ENCODE measurements at places on chromosomes 4 and X.
A peak's percentile ranks its signal among the peaks of the same experiment; 100 is the strongest.

- no peak for DNase-seq
Observed at GRCh38 chrX:109389917-109390316, 92.0 kb downstream of the GUCY2F start.

DNA sequence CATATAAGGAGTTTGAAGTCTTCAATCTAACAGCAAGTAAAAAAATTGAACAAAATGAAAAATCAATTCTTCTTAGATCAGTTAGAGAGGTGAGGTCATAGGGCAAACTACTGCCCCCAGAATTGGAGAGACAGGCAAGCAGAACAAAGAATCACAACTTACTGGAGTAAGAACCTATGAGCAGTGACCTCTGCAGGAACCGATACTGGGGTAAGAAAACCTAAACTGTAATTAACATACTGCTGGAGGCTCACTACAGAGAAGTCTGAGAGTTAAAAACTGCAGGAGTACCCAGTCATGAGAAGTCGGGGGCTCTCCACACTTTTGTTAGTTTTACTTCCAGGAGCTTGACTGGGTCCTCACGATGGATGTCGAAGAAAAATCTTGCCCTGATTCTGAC lies 16.0 kb downstream of the CLDN22 start:
- DNase-seq = no peak

- no peak for DNase-seq
Observed at GRCh38 chrX:100635989-100636320, 651 bp downstream of the TSPAN6 start.

- DNase-seq = no peak
Observed at GRCh38 chrX:82813671-82814078, 694.4 kb upstream of the POU3F4 start.

GRCh38 chr4:118318931-118319330 lies 33.9 kb downstream of the PRSS12 start:
- DNase-seq = no peak

- no peak for DNase-seq
Observed at GRCh38 chrX:54320067-54320466, 37.8 kb downstream of the WNK3 start.

- no peak for DNase-seq
Observed at GRCh38 chr4:158020176-158020575, 152.6 kb downstream of the GASK1B start.

- DNase-seq = no peak
Observed at GRCh38 chr4:41320278-41320677, 63.5 kb downstream of the UCHL1 start.

DNA sequence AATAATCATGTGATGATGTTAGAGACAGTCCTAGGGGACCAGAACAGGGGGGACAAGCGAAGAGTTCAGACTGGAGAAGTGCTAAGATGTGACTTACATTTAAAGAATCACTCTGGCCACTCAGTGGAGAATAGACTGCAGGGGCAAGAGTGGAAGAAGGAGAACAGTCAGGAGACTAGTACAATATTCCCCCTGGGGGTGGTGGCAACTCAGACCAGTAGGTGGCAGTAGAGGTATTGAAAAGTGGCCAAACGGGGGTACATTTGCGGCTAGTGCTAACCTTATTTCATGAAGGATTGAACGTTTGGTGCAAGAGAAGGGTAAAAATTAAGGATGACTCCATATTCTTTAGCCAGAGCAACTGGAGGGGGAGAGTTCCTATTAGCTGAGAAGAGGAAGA lies 2.7 kb upstream of the BMX start:
- peak; percentile 44 for DNase-seq

GRCh38 chrX:118199997-118200396 lies 83.4 kb upstream of the KLHL13 start:
- no peak for DNase-seq

GRCh38 chr4:55887594-55887993 lies 34.1 kb downstream of the EXOC1 start:
- no peak for DNase-seq

DNA sequence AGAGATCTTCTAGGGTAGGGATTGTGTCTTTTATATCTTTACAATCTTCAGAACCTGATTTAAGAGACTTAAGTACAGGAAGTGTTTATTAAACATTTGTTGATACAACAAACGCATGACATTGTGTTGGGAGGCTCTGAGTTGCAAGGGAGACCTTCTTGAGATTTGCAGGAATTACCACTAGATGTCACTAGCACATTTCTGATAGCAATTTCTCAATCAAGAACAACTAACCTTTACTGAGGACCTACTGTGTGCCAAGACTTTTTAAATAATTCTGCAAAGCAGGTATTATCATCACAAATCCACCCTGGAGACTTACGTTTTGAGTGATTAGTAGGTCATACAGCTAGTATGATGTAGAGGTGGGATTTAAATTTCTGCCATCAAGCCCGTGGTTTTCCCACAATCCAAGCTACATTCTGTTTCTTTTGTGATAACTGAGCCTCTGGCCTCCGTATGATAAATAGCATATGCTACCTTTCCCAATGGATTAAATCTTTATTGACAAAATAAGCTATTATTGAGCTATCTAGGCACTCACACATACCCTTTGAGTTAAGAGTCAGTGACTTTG lies 986.0 kb downstream of the CCSER1 start:
- no peak for DNase-seq

- DNase-seq = no peak
Observed at GRCh38 chrX:56969559-56969958, 25.8 kb downstream of the SPIN3 start.

- no peak for DNase-seq
Observed at GRCh38 chrX:110310896-110311295, 7.0 kb downstream of the AMMECR1 start.

- DNase-seq = no peak
Observed at GRCh38 chr4:71752383-71753042, 31.4 kb downstream of the GC start.

- no peak for DNase-seq
Observed at GRCh38 chrX:67893931-67894330, 350.1 kb downstream of the AR start.

DNA sequence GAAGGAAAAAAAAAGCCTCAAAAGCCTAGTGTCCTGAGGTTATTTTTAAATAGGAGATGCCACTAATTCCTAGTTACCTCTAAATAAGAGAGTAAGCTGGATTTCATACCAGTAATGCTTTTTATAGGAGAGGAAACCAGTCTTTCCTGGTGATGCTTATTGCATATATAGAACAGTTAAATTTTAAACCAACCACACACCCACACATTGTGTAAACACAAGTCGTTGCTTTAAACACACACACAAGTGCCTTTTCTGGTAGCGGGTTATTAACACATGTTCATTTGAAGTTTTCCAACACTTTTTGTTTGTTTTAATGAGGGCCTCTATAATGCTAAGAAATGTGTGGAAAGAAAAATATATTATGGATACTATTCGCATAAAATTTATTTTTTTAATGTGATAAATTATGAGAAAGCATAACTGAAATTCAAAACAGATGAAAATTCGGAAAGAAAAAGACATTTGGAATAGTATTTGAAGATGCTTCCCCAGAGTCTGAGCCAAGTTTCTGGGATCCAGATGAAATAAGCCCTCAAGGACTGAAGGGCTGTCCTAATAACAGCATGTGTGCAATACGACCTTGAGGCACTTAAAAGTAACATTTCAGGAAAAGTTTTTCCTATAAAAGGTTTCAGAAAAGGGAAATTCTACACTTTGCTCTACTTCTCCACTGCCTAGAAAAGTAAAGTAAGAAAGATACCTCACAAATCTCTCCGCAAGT lies 2.0 kb downstream of the ANTXR2 start:
- no peak for DNase-seq

- peak; percentile 2 for DNase-seq
Observed at GRCh38 chr4:110196871-110197528, 1.4 kb downstream of the ELOVL6 start.

- DNase-seq = no peak
Observed at GRCh38 chr4:78634011-78634664, 82.6 kb downstream of the ANXA3 start.

- DNase-seq = no peak
Observed at GRCh38 chr4:143633833-143634232, 66.6 kb downstream of the FREM3 start.

DNA sequence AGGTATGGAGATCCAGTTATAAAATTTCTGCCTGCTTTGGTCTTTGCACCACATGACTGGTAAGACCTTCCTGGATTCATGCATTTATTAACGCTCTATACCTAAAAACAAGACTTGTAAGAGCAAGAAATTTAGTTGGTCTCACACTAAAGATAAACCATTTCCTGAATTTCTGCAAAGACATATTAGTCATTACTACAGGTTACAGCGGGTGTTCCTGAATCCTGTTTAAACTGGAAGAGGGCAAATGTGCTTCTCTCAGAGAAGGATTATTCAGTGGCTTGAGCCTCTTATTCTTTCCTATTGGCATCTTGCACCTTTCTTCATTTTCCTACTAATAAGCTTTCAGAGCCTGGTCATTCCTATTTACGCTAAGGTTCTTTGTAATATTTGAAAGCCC lies 397.6 kb upstream of the TENM3 start:
- DNase-seq = no peak

- no peak for DNase-seq
Observed at GRCh38 chrX:111003118-111003517, 92.9 kb upstream of the PAK3 start.

- DNase-seq = no peak
Observed at GRCh38 chrX:77447653-77448569, 722 bp downstream of the FGF16 start.

DNA sequence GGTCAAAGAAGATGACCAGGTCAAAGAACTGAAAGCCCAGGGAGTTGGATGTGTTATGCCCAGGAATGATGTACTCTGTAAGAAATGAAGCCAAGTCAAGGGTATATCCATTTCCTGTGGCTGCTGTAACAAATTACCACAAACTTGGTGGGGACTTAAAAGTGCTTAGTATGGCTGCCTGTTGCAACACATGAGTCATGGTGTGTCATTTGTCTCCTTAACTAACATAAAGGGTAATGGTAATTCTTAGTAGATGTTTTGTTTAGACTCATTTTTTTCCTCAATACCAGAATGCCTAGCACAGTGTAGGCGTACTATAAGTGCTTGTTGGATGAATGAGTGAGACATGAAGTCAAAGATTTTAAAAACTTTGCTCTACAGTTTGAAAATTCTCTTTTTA lies 45.7 kb downstream of the SYTL5 start:
- DNase-seq = no peak

DNA sequence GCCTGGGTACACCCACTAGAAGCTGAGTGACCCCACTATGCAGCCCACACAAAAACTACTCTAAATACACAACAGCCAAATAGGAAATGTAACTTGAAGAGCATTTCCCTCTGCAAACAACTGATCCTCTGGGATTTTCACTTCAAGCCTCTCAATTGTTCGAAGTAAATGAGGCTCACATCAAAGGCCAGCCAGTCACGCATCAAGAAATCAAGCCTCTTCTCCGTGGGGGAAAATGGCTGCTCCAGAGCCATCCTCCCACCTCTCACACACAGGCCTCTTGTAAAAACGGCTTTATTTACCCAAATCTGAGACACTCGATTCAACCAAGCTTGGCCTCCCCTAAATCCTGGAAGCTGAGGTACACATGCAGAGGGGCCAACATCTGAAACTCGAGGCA lies 14.3 kb downstream of the PCDH19 start:
- no peak for DNase-seq

DNA sequence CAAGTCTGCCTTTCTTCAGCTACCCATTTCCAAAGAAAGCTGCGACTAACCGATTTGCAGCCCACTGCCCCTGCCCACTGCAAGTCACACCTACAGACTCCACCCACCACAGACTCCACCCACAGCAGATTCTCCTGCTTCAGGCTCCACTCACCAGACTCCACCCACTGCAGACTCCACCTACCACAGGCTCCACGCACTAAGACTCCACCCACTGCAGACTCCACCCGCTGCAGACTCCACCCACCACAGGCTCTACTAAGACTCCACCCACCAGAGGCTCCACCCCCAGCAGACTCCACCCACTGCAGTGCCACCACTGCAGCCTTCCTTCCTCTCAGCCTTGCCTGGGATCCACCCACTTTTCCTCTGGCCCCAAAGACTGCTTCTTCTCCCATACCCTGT lies 41.3 kb downstream of the ABLIM2 start:
- DNase-seq = no peak

- no peak for DNase-seq
Observed at GRCh38 chrX:47991263-47992094, 12.3 kb downstream of the ZNF182 start.

DNA sequence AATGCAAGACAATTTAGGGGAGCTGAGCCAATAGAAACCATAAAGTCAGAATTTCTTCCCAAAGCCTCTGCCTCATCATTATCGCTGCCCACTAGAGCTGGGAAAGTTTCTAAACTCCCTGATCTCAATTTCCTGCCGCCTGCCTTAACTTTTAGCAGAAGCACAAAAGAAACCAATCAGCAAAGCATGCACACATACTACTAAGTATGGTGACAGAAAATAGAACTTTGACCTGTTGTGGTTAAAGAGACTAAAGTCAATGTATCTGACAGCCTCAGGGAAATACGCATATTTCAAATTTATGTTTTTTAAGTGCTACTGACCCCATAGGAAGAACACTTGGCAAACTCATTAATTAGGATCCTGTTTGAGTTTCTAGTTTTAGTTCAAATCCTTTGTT lies 10.1 kb downstream of the STK26 start:
- no peak for DNase-seq

DNA sequence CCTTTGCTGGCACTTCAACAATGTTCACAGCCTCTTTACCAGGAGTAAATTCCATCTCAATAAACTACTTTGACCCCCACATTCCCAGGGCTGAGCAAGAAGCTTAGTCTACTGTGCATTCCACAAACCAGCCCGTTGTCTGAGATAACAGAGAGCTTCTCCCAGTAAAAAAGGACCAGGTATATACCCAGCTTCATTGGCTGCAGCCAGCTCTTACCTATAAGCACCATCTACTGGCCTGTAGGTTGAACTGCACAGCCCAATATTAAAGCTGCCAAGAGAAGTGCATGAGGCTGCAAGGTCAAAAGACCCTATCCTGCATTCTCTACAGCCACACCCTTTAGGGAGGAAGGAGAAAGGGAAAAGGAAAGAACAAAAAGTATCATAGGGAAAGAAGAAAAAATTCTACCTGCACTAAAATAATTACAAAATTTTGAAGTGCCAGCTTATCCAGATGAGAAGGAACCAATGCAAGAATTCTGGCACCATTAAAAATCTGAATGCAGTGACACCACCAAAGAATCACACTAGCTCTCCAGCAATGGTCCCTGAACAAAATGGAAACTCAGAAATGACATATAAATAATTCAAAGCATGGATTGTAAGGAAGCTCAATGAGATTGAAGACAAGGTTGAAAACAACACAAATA lies 45.7 kb upstream of the INTU start:
- DNase-seq = no peak

- no peak for DNase-seq
Observed at GRCh38 chr4:23747281-23747735, 142.5 kb downstream of the PPARGC1A start.

DNA sequence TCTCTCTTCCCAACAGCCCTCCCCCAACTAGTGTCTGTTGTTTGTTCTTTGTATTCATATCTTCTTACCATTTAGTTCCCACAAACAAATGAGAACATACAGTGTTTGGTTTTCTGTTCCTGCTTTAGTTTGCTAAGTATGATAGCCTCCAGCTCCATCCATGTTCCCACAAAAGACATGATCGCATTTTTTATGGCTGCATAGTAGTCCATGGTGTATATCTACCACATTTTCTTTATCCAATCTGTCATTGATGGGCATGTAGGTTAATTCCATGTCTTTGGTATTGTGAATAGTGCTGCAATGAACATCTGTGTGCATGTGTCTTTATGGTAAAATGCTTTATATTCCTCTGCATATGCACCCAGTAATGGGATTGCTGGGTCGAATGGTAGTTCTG lies 283.9 kb upstream of the FGF13 start:
- no peak for DNase-seq

- DNase-seq = no peak
Observed at GRCh38 chr4:183885205-183885720, 19.8 kb upstream of the STOX2 start.
